Ascending aorta (tissue), 2 donors: ENCODE measurements at places on chromosomes 3 and 15.
A peak's percentile ranks its signal among the peaks of the same experiment; 100 is the strongest.

- no peaks in the 10 kb centered on the region for H3K4me1 ChIP-seq
- H3K27ac ChIP-seq, result no peak overlapping the region
These were observed 110.9 kb downstream of the BDH1 start for GRCh38 chr3:197444793-197445379.

GRCh38 chr3:16908016-16908807, 23.5 kb downstream of the PLCL2 start:
- no peaks in the 10 kb centered on the region for H3K27me3 ChIP-seq
- H3K4me1 ChIP-seq, result peaks cover 23% of the 10 kb centered on the region

DNA sequence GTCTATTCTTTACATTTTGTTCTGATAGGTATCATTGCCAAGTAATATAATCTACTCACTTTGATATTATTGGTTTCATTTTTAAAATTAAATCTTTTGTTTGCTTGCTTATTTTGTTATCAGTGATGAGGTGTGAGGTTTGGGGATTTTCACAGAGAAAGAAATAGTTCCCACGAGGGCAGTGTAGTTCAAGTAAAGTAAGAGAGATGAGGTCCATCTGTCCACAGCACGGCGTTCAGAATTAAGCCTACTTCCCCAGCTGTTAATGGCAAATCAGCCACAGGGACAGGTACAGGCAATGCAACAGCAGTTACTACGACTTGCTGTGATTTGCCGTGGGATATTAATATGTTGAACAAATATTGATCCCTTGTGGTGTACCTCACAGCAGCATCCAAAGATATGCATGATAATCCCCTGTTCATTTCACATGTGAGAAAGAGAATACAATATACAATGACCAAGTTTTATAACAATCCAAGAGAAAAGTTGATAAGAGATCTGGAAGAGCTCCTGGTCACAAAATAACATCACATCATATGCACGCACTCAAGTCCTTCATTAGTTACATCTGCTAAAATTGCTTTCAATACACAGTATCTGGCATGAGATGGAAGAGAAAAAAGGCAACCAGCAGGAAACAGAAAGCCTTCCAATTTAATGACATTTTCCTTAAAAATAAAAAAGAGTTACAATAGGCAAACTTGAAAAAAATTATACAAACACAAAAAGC, 131.6 kb downstream of the TUSC7 start:
- H3K4me1 ChIP-seq, result no peaks in the 10 kb centered on the region
- H3K4me3 ChIP-seq, result no peak overlapping the region
- no peak overlapping the region for H3K27ac ChIP-seq
- DNase-seq, result no peak
- no peaks in the 10 kb centered on the region for H3K27me3 ChIP-seq

DNA sequence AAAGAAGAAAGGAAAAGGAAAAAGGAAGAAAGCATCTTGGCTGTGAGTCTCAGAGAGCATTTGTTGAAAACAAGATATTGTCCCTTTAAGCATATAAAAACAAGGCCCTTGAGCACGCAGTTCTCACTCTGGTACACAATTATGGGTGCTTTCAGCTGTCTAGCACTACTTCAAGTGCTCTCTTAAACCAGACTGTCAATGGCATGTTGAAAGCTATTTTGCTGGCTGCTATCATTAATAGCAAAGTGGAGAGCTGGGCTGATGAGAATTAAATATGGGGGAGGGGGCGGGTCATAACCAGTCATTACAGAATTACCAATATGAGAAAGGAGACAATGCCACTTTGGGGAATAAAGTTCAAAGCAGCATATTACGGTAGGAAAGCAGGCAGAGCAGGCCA, 9.3 kb downstream of the TLE3 start:
- H3K36me3 ChIP-seq, result peaks cover 41% of the 10 kb centered on the region
- no peak for DNase-seq
- H3K27ac ChIP-seq, result no peak overlapping the region
- H3K4me1 ChIP-seq, result peaks cover 9% of the 10 kb centered on the region

DNA sequence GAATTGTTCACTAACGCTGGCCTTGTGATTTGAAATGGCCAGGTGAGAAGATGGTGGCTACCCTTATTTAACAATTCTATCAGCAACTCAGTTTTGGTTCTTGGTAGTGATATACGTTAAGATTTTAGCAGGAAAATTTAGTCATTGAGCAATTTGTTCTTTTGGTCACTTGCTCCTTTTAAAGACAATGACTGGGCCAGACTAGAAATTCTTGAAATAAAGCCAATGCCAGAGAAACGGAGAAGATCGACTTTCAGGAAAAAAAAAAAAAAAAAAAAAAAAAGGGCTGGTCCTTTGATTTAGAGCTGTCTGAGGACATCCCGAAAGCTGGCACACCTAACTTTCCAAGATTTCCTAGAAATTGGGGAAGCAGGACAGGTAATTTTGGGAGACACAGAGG, 178.5 kb downstream of the FNDC3B start:
- no peaks in the 10 kb centered on the region for H3K27me3 ChIP-seq
- DNase-seq, result no peak
- H3K4me3 ChIP-seq, result no peak overlapping the region
- H3K27ac ChIP-seq, result no peak overlapping the region
- peaks cover 22% of the 10 kb centered on the region for H3K4me1 ChIP-seq

DNA sequence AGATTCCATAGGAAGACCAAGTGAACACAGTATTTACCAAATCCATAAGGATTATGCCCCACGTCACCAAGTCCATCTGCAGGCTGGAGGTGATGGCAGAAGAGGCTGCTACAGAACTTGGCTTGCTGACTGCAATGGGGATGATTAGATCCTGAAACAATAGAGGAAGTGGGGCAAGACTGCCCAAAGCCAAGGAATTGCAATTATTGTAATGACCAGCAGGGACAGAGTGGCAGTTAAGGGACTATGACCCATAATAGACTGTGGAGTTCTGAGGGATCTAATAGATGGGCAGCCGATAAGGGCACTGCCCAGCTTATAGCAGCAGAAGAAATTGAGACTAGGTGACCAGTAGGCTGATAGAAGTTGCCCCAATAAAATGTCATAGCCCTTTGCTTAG, 108.4 kb downstream of the MINAR1 start:
- no peak overlapping the region for H3K27ac ChIP-seq
- no peaks in the 10 kb centered on the region for H3K27me3 ChIP-seq

DNA sequence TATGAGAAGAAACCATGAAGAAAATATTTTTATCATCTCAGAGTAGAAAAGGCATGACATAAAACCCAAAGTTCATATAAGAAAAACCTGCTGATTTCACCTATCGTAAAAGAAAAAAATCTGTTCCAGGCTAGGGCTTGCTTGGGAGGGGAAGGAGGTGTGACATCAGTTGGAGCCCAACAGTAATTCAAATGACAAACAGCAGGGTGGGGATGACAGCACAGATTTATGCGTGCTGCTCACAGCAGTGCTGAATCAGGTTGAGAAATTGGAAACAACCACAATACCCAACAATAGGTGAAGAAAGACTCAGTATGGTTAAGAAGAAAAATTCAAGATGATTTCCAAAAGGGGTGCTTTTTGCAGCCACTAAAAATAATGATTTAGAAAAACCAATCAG, 172.4 kb downstream of the PDE8A start:
- DNase-seq, result no peak
- no peak overlapping the region for H3K4me3 ChIP-seq
- H3K27ac ChIP-seq, result no peak overlapping the region
- H3K27me3 ChIP-seq, result no peaks in the 10 kb centered on the region

DNA sequence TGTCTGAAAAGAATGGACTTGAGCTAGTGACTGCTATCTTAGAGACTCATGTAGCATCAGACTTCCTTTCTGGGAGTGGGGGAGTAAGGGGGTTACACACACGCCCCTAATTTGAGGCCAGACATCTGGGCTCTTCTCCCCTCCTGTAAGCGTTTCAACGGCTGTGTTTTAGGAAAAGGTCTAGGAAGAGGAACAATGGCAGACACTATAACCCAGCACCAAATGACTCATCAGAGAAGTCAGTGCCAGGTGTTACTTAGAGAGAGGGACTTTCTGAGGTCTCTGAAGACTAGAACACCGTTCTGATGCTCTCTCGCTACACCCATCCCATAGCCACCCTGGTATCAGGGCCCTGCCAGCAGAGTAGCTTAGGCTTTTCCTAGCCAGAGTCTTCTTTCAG, 65.5 kb downstream of the SSUH2 start:
- H3K36me3 ChIP-seq, result peaks cover 34% of the 10 kb centered on the region
- peak; percentile 60 for DNase-seq
- no peak overlapping the region for H3K4me3 ChIP-seq
- peaks cover 17% of the 10 kb centered on the region for H3K4me1 ChIP-seq
- H3K27ac ChIP-seq, result peak overlapping the region; percentile 53

DNA sequence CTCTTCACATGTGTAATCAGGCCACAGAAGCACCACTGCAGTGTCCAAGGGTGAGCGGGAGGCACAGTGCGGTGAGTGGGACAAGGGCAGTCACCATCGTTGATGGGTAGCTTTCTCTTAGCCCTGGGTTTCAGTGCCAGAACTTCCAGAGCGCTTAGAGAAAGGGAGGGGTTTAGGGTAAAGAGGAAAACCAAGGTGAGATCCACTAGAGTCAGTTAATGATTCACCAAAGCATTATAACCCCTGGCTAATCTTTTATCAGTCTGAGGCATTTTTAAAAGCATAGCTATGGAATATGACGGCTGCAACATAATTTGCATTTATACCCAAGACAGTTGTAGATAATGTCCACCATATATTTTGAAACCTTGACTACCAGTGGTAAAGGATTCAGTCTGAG, 94.8 kb downstream of the SHQ1 start:
- no peak overlapping the region for H3K4me3 ChIP-seq
- H3K27me3 ChIP-seq, result no peaks in the 10 kb centered on the region
- no peak for DNase-seq
- no peaks in the 10 kb centered on the region for H3K36me3 ChIP-seq
- H3K4me1 ChIP-seq, result no peaks in the 10 kb centered on the region
- no peak overlapping the region for H3K27ac ChIP-seq

DNA sequence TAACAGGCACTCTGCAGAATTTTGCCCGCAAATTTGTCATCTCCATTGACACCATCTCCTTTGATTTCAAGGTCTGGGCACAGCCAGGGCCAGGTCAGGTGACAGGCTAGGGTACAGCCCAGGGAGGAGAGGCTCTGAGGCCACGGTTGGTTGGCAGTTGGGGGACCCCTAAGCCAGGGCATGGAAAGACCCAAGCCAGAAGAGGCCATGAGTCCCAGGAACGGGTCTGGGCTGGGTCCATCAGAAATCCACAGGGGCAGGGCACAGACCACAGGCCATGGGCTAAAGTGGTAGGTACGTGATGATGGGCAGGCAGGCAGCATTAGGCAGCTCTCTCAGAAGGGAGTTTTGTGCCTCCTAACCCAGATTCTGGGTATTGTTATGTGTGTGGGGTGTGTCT, 45.8 kb downstream of the SEMA3G start:
- H3K27me3 ChIP-seq, result no peaks in the 10 kb centered on the region
- no peak overlapping the region for H3K27ac ChIP-seq
- H3K36me3 ChIP-seq, result peaks cover 29% of the 10 kb centered on the region
- H3K4me1 ChIP-seq, result no peaks in the 10 kb centered on the region
- no peak for DNase-seq

DNA sequence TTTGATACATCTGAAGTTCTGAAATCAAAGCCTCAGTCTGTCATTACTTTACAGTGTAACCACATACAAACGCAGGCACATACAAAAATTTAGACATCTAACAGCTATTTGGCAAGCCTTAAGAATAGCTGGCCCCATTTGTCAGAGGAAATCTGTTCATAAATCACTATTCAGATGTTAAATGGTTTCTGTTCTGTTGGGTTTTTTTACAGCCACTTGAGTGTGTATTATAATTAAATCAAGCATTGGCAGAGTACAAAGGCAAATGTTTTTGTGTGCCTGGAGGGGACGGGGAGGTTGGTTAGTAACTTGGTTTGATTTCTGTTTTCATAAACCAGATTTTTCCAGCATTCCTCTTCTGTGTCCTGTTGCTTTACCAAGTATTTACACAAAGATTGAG, 24.1 kb downstream of the PIGB start:
- H3K4me3 ChIP-seq, result no peak overlapping the region
- peak overlapping the region; percentile 65 for H3K27ac ChIP-seq
- DNase-seq, result no peak
- H3K36me3 ChIP-seq, result no peaks in the 10 kb centered on the region
- H3K4me1 ChIP-seq, result peaks cover 5% of the 10 kb centered on the region

DNA sequence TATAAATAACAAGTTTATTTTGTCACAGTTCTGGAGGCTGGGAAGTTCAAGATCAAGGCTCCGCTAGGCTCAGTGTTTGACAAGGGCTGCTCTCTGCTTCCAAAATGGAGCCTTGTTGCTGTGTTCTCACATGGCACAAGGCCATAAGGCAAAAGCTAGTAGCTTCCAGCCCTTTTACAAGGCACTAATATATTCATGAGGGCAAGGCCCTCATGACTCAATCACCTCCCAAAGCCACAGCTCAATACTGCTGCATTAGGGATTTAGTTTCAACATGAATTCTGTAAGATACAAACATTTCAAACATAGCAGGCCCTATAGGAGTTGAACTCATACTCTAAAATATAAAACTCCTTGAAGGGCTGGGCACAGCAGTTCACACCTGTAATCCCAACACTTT, 30.2 kb downstream of the ZBTB11 start:
- H3K4me3 ChIP-seq, result no peak overlapping the region
- H3K27me3 ChIP-seq, result no peaks in the 10 kb centered on the region
- peaks cover 39% of the 10 kb centered on the region for H3K36me3 ChIP-seq

GRCh38 chr3:152915695-152916094, 80.8 kb downstream of the P2RY1 start:
- no peaks in the 10 kb centered on the region for H3K36me3 ChIP-seq
- DNase-seq, result no peak
- no peaks in the 10 kb centered on the region for H3K27me3 ChIP-seq
- H3K27ac ChIP-seq, result no peak overlapping the region
- H3K4me3 ChIP-seq, result no peak overlapping the region
- no peaks in the 10 kb centered on the region for H3K4me1 ChIP-seq
